ENCODE measurements at places on chromosomes 3 and 15.

DNA sequence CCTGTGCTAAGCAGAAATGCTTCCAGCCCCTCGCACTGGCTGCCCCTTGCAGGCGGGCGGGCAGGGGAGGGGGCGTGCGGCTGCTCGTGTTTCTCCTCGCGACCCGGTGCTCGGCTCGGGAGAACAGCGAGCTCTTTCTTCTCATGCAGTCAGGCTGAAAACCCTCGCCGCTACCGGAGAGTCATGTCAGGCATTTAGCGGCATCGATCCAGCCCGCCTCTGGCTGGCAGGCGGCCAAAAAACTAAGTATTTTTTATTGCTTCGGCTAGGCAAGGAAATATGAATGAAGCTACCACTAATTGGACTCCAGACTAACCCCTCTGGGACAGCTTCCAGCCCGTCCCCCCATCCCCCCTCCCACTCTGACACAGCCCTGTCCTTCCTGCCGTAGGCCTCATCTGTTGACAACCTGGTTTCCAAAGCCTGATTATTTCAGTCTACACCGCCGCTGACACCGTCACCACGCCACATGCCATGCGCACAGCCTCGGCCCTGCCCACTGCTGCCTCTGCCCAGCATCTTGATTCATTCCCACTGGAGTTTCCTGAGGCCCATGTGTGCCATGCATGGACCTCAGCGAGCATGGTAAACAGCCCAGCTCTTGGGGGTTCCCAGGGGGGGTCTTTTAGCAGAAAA lies 35.3 kb downstream of the TLE3 start:
- no peak for DNase-seq

DNA sequence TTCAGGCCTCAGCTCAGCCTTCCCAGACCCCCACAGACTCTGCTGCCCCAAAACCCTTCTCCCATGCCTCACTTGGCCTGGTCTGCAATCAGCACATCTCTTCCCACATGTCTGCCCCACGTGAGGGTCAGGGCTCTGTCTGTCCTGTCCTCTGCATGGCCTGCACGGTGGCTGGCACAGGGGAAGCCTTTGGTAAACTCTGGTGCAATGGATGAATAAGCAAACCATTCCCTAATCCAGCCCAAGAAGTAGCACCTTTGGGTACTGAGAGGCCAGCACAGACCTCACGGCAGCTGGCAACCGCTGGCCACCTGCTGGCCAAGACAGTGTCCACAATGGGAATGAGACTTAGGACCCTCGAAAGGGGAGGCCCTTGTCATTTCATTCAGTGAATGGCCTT lies 27.7 kb downstream of the ABTB1 start:
- DNase-seq = no peak

- DNase-seq = no peak
Observed at GRCh38 chr3:44409640-44410410, 67.6 kb downstream of the ZNF445 start.

DNA sequence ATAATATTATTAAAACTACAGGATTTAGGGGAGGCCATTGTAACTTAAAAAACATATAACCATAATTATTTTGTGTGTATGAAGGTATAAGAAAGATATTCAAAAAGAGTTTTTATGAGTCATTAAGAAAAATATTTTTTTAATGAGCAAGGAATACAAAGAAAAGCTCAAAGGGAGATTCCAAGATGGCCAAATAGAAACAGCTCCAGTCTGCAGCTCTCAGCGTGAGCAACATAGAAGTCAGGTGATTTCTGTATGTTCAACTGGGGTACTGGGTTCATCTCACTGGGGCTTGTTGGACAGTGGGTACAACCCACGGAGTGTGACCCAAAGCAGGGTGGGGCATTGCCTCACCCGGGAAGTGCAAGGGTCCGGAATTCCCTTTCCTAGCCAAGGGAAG lies 336.1 kb downstream of the TBL1XR1 start:
- no peak for DNase-seq

- DNase-seq = no peak
Observed at GRCh38 chr3:193240850-193241706, at the start of gene PLAAT1. Gene PLAAT1, plus strand, starts transcription at chr3:193241222. Its CDS starts 14,429 bp downstream, at chr3:193255651.

- DNase-seq = no peak
Observed at GRCh38 chr3:124138148-124138547, 146.2 kb upstream of the ROPN1 start.

GRCh38 chr3:175399156-175399840 lies 540.2 kb downstream of the NAALADL2 start:
- DNase-seq = no peak

DNA sequence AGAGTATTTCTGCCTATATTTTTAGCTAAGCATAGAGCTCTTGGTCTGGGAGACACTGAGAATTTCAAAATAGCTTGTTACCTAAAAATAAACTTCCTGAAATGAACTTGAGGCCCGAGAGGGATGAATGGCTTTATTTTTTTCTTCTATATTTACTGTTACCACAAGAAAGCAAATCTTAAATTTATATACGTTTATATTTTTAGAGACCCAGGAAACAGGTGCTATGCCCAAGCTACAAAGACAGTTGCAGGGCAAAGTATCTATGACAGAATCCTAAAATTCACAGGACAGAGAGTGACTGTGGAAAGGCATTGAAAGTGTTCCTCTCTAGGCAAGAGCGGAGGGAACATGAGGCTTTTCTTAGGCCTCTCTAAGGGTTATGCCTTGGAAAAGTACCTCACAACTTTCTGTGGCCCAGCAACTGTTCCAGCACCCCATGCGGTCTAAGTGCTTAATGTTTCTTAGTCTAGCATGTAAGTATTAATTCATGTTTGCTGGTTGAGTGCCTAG lies 36.5 kb downstream of the TGFBR2 start:
- DNase-seq = peak; percentile 77

GRCh38 chr3:83514130-83514914 lies 1444.5 kb upstream of the CADM2 start:
- DNase-seq = no peak

- no peak for DNase-seq
Observed at GRCh38 chr15:61556037-61556648, 327.0 kb upstream of the RORA start.

DNA sequence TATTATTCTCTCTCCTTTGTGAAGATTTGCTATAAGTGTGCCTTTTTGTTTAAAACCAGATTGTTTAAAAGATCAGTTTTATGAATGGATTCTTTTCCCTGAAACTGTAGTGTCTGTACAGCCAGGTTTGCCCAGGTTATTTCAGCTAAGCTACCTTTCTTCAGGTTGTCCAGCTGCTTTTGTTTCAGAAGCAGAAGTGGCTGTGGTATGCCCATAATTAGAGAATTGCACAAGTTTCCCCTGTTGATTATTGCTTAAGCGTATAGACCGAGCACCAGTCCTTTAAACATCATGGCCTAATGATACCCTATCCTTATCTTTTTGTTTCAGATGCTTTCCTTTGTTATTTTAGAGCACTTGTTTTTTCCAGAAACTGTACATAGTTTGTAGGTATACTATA lies 10.2 kb downstream of the ASB7 start:
- DNase-seq = no peak

GRCh38 chr3:125128861-125129501 lies 73.2 kb upstream of the HEG1 start:
- DNase-seq = no peak

GRCh38 chr15:59545573-59545972 lies 66.0 kb upstream of the GCNT3 start:
- no peak for DNase-seq

- DNase-seq = no peak
Observed at GRCh38 chr3:157091083-157091833, 68.7 kb downstream of the CCNL1 start.

DNA sequence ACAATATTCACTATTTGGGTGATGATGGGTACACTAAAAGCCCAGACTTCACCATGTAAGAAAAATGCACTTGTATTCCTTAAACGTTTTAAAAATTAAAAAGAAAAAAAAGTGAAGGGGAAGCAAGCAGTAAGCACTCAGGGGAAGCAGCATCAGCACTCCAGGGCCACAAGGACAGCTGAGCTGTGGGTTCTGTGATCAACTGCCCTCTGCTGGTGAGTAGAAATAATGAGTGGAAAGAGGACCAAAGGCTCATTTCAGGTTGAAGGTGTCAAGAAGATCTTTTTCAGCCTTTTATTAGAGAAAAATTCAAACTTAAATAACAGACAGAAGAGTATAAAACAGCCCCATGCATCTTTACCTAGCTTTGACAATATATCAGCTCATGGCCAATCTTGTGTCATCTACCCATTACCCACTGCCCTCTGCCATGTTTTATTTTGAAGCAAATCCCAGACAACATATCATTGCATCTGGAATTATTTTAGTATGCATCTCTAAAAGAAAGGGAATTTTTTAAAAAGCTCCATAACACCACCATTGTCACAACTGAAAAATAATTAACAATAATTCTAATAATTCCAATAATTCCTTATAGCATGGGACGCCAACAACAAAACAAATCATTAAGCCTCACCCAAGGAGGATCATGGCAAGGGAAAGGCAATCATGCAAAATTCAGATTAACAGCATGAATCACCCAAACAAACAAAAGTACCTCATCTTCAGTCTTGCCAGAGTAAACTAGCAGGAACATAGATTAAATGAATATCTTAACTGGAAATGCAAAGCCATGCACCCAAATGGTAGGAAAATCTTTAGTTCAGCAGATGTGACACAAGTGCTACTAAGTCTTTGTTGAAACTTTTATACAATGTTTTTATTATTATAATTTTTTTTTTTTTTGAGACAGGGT lies 42.5 kb downstream of the TAMM41 start:
- peak; percentile 85 for DNase-seq

DNA sequence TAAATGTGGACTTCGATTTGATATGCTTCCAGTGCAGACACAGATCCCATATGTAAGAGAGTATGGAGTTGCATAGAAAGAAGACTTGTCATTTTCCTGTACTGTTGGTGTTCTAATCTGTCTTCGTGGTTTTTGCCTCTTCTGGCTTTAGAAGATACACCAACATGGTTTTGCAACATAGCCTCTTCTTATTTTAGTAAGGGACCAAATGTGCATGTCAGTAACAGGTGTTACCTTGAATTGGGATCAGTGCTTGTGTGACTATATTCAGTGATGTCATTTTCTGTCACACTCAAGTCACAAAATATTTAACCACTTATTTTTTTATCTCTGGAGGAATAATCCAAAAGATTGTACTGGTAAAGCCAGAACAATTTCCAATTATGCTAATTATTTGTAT lies 140.4 kb downstream of the SNRPN start:
- DNase-seq = no peak

GRCh38 chr3:189573004-189573403 lies 58.2 kb upstream of the TP63 start:
- no peak for DNase-seq

- DNase-seq = no peak
Observed at GRCh38 chr3:120685411-120685810, 3.4 kb upstream of the HGD start.

DNA sequence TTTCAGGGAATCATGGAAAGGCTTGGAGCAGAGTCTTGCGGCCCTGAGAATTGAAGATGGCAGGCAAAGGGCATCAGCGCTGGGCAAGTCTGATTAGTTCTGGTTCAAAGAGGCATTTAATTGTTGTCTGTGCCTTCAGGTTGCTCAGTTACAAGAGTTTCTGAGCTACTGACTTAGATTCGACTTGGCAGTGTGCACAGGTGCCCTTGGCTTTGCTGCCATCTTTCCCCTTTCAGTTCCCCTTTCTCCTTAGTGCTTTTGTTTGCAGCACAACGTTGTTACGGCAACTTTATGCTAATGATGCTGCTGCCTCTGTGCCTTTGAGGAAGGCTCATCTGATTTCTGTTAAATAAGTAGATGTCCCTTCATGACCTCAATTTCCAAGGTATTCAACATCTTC lies 12.5 kb downstream of the P2RY14 start:
- peak; percentile 24 for DNase-seq

DNA sequence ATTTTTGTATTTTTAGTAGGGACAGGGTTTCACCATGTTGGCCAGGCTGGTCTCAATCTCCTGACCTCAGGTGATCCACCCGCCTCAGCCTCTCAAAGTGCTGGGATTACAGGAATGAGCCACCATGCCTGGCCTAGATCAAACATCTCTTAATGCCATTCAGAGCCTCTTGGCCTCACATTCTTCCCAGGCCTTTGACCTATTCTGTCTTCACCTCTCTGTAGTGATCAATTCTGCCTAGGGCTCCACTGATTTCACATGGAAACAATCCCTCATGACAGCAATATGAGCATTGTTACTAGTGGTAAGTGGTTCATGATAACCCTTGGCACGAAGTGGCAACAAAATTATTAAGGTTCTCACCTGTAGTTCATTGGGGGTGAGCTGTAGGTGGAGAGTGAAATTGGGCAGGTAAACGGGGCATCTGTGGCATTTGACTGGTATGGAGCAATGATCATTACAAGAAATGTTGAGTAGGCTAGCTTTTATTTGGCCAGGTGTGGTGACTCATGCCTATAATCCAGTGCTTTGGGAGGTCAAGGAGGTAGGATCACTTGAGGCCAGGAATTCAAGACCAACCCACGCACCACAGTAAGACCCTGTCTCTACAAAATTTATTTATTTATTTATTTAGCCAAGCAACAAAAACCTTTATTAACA lies 4.8 kb upstream of the ARPIN start:
- no peak for DNase-seq

GRCh38 chr3:30747771-30748281 lies 141.4 kb downstream of the TGFBR2 start:
- peak; percentile 33 for DNase-seq

GRCh38 chr3:27720899-27721716 lies 1.0 kb downstream of the EOMES start:
- no peak for DNase-seq

GRCh38 chr3:60055765-60056164 lies 1005.9 kb upstream of the CFAP20DC start:
- no peak for DNase-seq

DNA sequence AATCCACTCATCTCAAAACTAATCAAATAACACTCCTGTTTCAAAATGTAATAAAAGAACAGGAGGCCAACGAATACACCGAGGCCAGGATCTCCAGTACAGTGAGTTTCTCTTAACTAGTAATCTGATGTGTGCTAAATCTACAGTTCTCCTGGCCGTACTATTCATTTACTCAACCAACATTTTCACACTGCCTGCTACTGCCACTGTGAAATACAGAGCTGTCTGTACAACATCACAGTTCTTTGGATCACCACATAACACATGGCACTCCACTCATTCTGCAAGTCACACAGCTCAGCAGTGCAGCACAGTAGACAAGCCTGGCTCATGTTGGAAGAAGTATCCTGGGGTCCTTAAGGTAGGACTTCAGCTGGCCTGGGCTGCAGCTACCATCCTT lies 21.9 kb downstream of the RIOX2 start:
- DNase-seq = no peak

DNA sequence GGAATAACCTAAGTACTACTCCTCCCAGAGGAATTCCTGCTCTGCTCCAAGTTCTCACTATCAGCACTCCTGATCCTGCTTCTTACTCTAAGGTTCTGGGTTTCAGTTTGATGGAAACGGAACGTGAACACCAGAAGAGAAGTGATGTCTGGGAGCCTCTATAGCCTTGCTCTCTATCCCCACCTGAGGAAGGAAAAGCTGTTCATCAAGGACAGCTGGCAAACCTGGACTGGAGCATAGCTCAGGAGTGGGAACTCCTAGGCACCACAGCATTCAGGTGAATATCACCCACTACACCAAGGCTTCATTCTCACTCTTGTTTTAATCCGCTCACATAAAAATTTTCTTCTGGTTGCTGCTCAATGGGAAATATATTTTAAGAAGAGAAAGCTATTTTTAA lies 13.0 kb upstream of the CADPS start:
- no peak for DNase-seq

GRCh38 chr3:105722943-105723556 lies 145.8 kb downstream of the CBLB start:
- peak; percentile 65 for DNase-seq

- DNase-seq = no peak
Observed at GRCh38 chr3:195875482-195876236, 32.7 kb downstream of the TNK2 start.

All from Kasumi-1 (cell line).